Ecto neural progenitor cell (in vitro differentiated cells): ENCODE measurements at places on chromosomes 5 and 9.

GRCh38 chr5:175381130-175381529 lies 62.9 kb downstream of the DRD1 start:
- DNase-seq, result no peak

- DNase-seq, result no peak
Measured at GRCh38 chr9:100082782-100083181, 16.0 kb downstream of the ERP44 start.

DNA sequence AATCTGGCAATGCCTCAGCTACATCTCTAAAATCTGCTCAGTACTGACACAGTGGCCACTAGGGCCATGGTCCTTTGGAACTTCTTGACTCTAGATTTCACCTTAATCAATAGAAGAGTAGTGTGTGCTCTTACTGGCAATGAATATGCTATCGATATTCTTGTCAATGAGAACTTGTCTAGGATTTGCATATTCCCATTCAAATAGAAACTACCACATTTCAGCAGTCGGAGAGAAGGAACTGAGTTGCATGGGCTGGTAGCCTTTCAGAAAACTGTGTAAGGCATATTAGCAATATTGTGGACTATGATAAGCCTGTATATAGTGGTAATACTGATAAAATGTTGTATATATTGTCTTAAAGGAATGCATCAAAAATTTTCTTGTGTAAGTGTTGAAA lies 45.3 kb upstream of the NAA35 start:
- DNase-seq, result no peak

DNA sequence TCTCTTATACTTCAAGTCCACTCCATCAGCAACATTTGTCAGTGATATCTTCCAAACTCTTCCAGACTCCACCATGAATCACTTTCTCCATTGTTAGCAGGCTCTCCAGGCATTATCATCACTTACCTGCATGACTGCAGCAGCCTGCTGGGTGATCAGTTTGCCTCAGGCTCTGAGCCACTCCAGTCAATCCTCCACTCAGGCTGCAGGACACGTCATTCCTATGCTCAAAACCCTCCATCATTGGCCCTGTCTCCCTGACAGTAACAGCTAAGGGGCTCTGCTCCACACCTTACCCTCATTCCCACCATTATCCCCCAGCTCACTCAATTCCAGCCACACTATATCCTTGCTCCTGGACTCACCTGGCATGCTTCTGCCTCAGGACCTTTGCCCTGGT lies 10.7 kb downstream of the DIRAS2 start:
- DNase-seq, result no peak
